ENCODE measurements at places on chromosomes 7 and 10. TPM values are rescaled to one million over a fixed set of nuclear protein-coding genes. Genes with fewer than 3 reads are reported as not detected.
A peak's percentile ranks its signal among the peaks of the same experiment; 100 is the strongest.

DNA sequence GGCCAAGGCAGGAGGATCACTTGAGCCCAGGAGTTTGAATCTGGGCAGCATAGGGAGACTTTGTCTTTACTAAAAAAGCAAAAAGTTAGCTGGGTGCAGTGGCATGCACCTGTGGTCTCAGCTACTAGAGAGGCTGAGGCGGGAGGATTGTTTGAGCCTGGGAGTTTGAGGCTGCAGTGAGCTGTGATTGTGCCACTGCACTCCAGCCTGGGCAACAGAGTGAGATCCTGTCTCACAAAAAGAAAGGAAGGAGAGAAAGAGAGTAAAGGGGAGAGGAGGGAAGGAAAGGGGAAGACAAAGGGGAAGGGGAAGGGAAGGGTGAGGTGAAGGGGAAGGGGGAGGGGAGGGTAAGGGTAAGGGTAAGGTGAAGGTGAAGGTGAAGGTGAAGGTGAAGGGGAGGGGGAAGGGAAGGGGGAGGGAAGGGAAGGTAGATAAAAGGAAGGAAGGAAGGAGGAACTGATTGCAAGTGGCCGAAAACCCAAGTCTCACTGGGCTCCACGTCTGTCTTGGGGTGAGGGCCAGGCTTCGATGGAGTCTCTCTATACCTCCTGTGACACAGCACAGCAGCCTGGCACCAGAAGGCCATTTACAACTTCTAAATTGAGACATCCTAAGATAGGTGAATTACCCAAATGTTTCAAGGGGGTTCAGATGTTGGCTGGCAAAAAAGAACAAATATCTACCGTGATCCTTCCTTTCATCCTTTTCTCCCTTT is 4.0 kb upstream of the KLRG2 start:
- DNase-seq, result no peak

DNA sequence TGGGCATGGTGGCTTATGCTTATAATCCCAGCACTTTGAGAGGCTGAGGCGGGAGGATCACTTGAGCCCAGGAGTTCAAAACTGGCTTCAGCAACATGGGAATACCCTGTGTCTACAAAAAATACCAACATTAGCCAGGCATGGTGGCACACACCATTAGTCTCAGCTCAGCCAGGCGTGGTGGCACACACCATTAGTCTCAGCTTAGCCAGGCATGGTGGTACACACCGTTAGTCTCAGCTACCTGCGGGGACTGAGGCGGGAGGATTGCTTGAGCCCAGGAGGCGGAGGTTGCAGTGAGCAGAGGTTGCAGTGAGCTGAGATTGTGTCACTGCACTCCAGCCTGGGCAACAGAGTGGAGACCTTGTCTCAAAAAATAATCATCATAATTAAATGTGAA is 9.0 kb downstream of the LRRC27 start:
- no peak for DNase-seq

Gene GPRIN2
- total RNA-seq, result 66.6 TPM

Gene NKX2-3
- not detected for total RNA-seq

GRCh38 chr10:61891906-61892585 is 9.5 kb upstream of the ARID5B start:
- DNase-seq, result no peak

DNA sequence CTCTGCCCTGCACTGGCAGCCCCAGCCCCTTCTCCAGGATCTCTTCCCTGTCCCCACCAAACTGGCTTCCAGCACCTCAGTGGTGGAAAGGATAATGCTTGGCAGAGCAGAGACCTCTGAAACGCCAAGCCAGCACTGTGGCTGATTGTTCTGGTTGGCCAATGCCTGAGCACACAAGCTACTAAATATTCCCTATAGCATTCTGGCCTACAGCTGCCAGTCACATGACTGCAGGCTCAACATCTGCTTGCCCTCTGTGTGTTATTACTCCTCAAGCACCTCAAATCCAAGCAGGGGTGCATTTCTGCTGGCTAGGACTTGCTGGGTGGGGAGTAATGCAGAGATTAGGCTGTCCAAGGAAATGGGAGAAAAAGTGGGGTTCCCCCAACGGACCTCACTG is 6.1 kb downstream of the TBATA start:
- peak; percentile 7 for DNase-seq

DNA sequence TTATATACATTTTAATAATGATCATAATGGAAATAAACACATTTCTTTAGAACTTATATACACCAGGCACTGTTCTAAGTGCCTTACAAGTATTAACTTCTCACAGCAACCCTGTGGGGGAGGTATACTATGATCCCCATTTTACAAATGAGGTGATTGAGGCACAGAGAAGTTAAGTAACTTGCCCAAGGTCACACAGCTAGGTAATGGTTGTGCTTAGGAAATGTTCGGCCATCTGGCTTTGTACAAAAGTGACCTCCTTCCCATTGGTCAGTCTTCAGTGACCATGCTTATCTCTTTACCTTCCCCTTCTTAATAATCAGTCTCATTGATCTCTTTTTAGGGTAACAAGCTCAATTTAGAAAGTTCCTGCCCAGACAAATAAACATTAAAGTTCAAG is 158.8 kb downstream of the KIAA1217 start:
- DNase-seq, result no peak

DNA sequence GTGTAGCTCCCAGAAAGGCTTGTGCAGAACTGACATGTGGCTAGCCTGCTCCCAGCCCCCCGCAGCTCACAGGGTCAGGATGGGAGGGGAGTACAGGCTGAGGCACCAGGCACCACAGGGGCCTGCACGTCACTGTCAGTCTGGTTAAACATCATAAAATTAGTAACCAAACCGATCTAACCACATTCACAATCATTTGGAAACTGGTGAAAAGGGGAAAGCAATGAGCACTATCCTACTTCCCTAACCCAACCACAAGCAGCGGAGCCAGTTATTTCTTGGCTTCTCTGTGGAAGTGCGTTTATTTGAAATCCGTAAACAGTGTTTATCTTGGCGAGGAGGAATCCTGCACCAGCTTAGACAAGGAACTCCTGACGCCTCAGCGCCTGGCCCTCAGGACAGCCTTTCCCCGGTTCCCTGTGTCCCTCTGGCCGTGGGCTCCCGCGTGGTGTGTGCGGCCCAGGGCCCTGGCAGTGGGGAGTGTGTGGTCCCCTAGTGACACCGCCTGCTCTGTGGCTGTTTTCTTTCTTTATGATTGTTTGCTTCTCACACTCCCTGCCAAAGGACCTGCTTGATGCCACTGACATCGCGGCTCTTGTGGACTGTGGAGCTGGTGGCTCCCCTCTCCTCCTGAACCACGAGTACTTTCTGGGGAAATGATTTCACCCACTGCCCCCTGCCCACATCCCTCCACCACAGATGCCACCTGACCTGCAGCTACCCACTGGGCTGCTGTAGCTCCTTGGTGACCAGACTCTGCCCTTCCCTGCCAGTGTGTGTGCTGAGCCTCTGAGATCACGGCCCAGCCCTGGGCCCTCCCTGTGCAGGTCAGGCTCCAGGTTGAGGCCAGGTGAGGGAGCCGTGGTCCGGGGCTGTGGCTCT is 38.0 kb downstream of the INPP5A start:
- no peak for DNase-seq

DNA sequence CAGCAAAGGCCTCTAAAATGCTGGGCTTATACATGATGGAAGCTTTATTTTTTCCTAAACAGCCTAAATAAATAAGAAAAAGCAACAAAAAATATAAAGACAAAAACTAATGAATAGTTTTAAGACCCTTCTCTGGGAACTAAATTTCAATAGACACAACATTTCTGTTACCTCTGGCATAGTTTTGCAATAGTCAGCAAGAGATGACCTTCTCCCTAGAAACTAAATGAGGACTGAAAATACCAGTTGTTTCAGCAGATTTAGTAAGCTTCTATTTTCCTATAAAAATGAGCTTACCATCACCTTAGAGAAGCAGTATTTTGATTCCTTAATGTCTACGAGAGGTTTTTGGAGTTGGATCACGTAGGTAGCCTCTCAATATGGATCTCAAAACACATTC is 471.4 kb upstream of the NRP1 start:
- DNase-seq, result no peak

- DNase-seq, result no peak
Observed at GRCh38 chr7:131608116-131608500, 51.7 kb upstream of the PODXL start.

Gene MCM10
- 2.7 TPM for total RNA-seq

GRCh38 chr10:27410153-27410552 is 94.0 kb upstream of the RAB18 start:
- DNase-seq, result no peak

Gene NOS3
- 17.3 TPM for total RNA-seq

- no peak for DNase-seq
Observed at GRCh38 chr7:105512415-105512814, 9.7 kb downstream of the PUS7 start.

Gene SH2B2
- total RNA-seq, result 9.7 TPM

DNA sequence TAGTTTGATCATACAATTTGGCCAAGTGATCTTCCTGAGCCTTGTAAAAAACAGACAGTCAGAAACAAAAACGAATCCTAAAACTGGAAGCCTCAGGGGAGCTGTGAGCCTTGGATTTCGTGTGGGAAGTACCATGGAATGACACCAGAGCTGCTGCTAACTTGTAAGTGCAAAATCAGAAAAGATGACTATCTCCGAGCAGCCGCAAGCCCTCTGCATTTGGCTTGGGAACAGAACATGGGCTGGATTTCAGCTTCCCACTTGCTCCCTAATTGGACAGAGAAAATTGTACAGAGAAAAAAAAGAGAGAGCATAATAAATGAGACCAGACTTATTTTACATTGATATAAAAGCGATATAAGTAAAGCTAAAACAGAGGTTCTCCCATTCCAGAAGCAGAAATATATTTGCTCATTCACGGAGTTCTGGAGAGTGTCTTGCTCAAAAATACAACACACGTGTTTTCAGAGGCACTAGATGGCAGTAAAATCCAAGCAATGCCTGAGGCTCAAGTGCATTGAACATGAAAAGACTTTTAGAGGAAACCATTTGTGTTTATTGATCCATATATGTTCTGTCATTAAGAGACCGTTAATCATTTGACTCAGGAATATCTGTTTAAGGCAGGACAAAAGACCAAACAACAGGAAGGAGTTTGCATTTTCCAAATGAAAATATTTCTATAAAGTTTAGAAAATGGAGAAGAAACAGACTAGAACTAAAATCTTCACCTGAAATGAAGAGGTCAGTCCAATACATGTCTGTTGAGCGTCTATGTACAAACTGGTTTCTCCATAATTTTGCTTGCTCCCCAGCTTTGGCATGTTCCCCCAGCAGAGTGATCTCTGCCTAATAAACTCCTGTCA is 78.3 kb upstream of the SLC26A5 start:
- no peak for DNase-seq

Gene CTAGE8
- 2.9 TPM for total RNA-seq

DNA sequence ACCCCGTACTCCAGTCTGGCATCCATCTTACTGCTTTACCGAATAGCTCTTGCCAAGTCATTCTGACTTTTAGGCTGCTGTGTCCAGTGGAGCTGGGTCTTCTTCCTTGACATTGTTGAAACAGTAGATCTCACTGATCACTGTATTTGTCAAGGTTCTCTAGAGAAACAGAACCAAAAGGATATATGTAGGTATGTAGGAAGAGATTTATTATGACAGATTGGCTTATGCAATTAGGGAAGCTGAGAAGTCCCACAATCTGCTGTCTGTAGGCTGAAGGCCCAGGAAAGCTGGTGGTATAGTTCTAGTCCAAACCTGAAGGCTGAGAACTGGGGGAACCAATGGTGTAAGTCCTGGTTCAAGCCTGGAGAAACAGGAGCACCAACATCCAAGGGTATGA is 12.1 kb upstream of the PRRT4 start:
- no peak for DNase-seq

Gene SEMA3E
- total RNA-seq, result under 0.01 TPM

DNA sequence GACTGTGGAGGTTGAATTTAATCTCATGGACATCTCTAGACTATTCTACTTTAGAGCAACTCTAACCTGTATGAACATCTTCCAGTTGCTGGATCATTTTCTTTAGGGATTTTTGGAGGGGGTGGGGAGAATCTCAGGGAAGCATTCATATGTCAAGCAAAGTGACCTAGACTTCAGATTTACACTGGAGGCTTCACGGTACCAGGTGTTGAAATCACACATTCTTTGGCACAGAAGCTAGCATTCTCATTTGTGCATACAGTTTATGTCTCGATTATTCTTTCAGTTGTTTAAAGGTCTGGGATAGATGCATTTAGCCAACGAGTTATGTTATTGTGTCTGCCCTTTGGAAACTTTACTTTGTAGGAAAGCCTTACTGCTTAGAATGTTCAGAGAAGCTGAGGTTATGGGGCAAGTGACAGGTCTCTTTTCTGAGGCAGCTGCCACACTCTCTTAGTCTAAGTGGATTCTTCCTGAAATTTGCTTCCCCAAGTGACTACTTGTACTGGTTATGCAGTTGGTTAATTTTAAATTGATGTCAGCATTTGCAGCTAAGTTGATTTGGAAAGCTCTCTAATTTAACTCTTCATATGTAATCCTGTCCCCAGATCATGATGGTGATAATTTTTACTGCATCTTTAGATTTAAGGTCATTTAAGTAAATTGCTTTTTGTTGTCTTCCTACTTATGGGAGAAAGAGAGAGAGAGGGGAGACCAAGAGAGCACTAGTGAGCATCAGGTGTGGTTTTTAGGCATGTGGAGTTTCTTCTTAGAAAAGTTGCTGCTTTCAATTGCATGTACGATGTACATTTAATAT is 153.8 kb downstream of the PRKG1 start:
- DNase-seq, result no peak

DNA sequence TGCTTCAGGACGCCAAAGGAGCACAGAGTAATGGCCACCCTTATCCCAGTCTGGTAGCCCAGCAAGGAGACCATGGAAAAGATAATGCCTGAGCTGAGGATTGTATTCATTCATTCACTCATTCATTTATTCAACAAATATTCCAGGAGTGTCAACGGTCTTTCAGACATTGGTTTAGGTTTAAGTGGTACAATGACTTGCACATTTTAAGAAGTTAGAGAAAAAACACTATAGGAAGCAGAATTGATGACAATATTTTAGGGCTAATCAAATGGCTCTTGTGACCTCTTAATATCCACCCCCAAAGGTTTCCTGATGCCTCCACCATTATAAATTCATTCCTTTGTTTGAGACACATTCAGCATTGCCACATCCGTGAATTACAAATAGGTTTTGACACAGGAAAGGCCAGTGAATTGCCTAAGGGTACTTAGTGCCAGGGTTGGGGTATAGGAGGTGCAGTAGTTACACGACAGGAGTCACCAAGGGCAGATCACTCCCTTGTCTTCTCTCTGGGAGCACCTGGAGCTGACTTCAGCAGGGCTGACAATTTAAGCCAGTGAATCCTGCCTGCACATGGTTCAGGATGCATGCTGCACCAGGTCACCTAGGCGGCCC is 269.5 kb downstream of the CREB5 start:
- no peak for DNase-seq

GRCh38 chr7:69365651-69366192 is 232.6 kb upstream of the AUTS2 start:
- no peak for DNase-seq

Gene CYP3A7
- total RNA-seq, result 1.1 TPM

GRCh38 chr7:41333511-41333910 is 369.4 kb downstream of the INHBA start:
- no peak for DNase-seq

- DNase-seq, result no peak
Observed at GRCh38 chr10:51488766-51489408, 210.5 kb downstream of the CSTF2T start.

Gene CSTF2T
- 15.0 TPM for total RNA-seq

GRCh38 chr7:125246706-125247105 is 317.1 kb upstream of the POT1 start:
- DNase-seq, result no peak

All from upper lobe of left lung (tissue), 6 donors.